ENCODE measurements at places on chromosomes 1 and 21.

GRCh38 chr1:2441746-2442145 lies 29.4 kb upstream of the PEX10 start:
- no peaks in the 10 kb centered on the region for H3K36me3 ChIP-seq
- H3K27me3 ChIP-seq = peaks cover 8% of the 10 kb centered on the region
- no peak overlapping the region for H3K27ac ChIP-seq
- H3K4me1 ChIP-seq = no peaks in the 10 kb centered on the region
- H3K4me3 ChIP-seq = no peak overlapping the region
- DNase-seq = no peak

GRCh38 chr1:67189953-67190352 lies 23.7 kb downstream of the IL23R start:
- H3K27ac ChIP-seq = peak overlapping the region; percentile 39
- DNase-seq = no peak
- no peaks in the 10 kb centered on the region for H3K27me3 ChIP-seq
- H3K36me3 ChIP-seq = no peaks in the 10 kb centered on the region
- no peak overlapping the region for H3K4me3 ChIP-seq
- H3K4me1 ChIP-seq = peaks cover 9% of the 10 kb centered on the region

DNA sequence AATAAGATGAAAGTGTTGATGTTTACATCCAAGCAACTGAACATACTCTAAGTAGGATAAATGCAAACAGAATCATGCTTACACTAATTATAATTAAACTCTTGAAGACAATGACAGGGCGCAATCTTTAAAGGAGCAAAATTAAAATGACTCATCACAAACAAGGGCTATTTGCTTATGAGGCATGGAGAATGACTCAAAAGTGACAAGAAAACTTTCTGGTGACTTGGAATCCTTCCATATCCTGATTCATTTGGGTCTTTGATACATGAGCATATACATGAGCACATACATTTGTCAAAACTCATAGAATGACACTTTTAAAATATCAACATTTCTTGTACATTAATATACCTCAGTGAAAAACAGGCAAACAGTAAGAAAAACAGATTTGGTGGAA lies 1632.3 kb downstream of the KCNT2 start:
- no peaks in the 10 kb centered on the region for H3K36me3 ChIP-seq
- no peaks in the 10 kb centered on the region for H3K4me1 ChIP-seq
- H3K27ac ChIP-seq = no peak overlapping the region
- DNase-seq = no peak
- H3K4me3 ChIP-seq = no peak overlapping the region

DNA sequence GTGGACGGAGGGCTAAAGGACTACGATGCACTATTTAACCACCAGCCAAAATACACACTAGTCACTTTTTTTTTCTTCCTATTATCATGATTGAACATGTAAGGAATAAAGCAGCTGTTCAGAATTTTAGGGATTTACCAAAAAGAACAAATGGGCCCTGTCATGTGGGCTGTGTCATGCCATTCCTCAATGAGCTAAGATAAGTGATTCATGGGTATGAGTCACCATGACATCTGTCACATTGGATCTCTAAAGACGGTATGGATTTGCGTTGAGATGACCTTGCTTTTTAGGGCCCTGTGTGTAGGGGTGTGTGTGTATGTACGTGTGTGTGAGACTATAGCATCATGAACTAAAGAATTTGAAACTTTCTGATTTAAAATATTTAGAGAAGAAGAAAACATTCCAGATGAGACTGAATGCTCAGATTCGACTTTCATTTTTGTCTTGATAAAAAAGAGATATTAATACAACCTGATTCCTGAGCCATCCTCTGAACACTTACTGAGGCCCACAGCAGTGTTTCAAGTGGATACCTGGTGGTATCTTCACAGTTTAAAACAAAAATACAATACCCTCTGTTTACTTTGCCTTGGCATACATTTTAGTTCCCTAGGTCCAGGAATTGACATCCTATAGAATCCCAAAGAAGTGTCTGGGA lies 246.1 kb upstream of the DUSP10 start:
- H3K4me1 ChIP-seq = peaks cover 26% of the 10 kb centered on the region
- DNase-seq = no peak
- H3K27ac ChIP-seq = no peak overlapping the region
- H3K4me3 ChIP-seq = no peak overlapping the region
- peaks cover 6% of the 10 kb centered on the region for H3K36me3 ChIP-seq

DNA sequence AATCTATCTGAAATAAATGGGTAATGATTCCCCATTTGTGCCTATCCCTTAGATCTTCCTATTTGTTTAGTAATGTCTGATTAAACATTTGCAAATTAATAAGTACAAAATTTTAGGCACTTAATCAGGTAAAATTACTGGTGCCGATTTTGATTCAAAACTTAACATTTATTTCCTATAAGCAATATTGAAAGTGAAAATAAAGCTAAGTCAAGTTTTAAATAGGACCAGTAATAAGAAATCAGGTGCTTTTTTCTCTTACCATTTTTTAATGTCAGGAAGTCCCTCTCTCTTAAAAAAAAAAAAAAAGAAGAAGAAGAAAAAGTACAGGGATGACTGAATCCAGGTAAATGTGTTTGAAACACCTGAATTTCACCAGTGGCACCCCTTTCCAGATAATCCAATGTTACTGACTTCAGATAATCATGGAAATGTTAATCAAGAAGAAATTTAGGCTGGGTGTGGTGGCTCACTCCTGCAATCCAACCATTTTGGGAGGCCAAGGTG lies 836 bp upstream of the GBP4 start:
- peaks cover 37% of the 10 kb centered on the region for H3K36me3 ChIP-seq
- peaks cover 77% of the 10 kb centered on the region for H3K4me1 ChIP-seq
- H3K27me3 ChIP-seq = no peaks in the 10 kb centered on the region
- no peak for DNase-seq
- peak overlapping the region; percentile 86 for H3K4me3 ChIP-seq

DNA sequence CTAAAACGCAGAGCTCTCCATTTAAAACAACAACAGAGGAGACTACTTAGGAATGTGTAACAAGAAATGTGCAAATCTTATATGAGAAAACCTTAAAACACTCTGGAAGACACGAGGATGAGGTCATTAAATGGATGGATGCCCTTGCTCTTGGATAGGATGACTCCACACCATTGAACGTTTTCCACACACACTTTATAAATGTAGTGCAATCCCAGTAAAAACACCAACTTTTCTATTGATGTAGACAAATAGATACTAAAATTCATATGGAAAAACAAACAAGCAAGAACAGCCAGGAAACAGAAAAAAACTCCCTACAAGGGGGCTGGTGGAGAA lies 18.4 kb upstream of the COL6A1 start:
- H3K27ac ChIP-seq = no peak overlapping the region
- H3K4me1 ChIP-seq = no peaks in the 10 kb centered on the region
- no peak overlapping the region for H3K4me3 ChIP-seq
- no peak for DNase-seq
- H3K36me3 ChIP-seq = no peaks in the 10 kb centered on the region

GRCh38 chr21:32297449-32297848 lies 1.2 kb upstream of the MRAP start:
- H3K27ac ChIP-seq = no peak overlapping the region
- no peaks in the 10 kb centered on the region for H3K27me3 ChIP-seq
- H3K4me3 ChIP-seq = no peak overlapping the region
- DNase-seq = no peak
- H3K36me3 ChIP-seq = peaks cover 4% of the 10 kb centered on the region

DNA sequence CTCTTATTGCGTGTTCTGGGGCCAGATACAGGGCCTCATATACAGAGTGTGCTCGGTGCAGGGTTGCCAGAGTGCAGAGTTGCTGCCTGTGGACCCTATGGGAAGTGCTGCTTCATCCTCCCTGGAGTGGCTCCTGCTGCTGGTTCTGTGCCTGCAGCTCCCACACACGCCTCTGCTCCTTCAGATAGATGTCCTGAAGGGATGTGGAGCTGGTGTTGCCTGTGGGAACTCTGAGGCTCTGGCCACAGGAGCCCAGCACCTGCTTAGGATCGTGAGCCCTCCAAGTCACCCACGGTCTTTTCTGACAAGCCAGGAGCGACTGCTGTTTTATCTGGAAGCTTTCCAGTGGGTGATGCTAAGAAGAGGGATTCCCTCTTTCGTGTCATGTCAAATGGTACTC lies 120.5 kb downstream of the CAMTA1 start:
- H3K27me3 ChIP-seq = peaks cover 3% of the 10 kb centered on the region
- DNase-seq = no peak
- peaks cover 3% of the 10 kb centered on the region for H3K4me1 ChIP-seq
- H3K36me3 ChIP-seq = no peaks in the 10 kb centered on the region
- no peak overlapping the region for H3K4me3 ChIP-seq
- no peak overlapping the region for H3K27ac ChIP-seq

DNA sequence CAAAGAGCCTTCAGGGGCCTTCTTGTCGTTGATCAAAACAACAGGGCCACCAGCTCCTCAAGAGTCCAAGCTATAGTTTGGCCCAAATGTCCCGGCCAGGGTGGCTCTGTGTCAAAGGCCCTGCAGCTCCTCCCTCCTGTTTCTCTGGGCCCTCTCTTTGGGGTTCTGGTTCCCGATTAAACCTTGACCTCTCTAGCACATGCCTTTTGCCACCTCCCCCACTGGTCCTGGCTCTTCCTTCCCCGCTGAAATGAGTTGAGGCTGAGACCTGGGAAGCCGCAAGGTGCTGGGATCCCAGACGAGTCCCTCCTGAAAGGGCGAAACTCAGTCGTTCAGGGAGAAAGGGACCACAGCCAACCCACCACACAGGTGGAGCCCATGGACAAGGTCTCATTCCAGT lies 56.9 kb downstream of the CASZ1 start:
- H3K4me3 ChIP-seq = no peak overlapping the region
- H3K36me3 ChIP-seq = no peaks in the 10 kb centered on the region
- H3K27me3 ChIP-seq = peaks cover 6% of the 10 kb centered on the region
- DNase-seq = no peak
- no peaks in the 10 kb centered on the region for H3K4me1 ChIP-seq

GRCh38 chr1:58829866-58830265 lies 46.0 kb upstream of the JUN start:
- H3K36me3 ChIP-seq = peaks cover 21% of the 10 kb centered on the region
- H3K4me1 ChIP-seq = no peaks in the 10 kb centered on the region
- no peak overlapping the region for H3K4me3 ChIP-seq
- no peak overlapping the region for H3K27ac ChIP-seq
- no peaks in the 10 kb centered on the region for H3K27me3 ChIP-seq
- no peak for DNase-seq

DNA sequence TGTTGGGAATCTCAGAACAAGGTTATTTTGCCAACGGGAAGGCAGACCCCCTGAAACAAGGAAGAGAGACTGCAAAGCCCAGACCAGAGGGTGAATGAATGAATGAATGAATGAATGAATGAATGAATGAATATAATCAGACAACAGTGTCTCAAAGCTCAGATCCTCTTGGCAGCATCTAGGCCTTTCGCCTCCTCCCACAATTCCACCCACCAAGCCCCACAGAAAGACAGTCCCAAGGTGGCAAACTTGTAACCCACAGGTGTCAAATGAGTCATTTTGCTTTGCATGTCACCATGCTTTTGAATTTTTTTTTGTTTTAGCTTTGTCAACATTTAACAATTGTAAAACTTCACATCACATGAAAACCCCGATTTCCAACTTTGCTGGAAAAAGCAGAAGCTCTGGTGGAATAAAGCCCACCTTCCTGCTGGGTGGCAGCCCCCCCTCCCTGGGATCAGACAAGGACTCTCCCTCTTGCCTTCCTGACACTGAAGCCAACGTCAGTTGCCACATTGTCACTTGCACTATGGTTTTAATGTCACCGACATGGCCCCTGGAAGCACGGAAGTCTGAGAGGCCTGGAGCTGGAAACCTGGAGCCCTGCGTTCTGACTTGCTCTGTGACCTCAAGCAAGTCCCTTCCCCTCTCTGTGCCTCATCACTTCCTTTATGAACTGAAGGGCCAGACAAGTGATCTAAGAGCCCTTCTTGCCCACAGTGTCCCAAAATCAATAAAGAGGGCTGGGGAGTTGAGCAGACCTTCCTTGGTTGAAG lies 134.6 kb upstream of the RUNX3 start:
- no peak overlapping the region for H3K4me3 ChIP-seq
- no peak for DNase-seq
- peaks cover 10% of the 10 kb centered on the region for H3K4me1 ChIP-seq
- H3K27me3 ChIP-seq = peaks cover 11% of the 10 kb centered on the region
- no peaks in the 10 kb centered on the region for H3K36me3 ChIP-seq
- H3K27ac ChIP-seq = no peak overlapping the region

DNA sequence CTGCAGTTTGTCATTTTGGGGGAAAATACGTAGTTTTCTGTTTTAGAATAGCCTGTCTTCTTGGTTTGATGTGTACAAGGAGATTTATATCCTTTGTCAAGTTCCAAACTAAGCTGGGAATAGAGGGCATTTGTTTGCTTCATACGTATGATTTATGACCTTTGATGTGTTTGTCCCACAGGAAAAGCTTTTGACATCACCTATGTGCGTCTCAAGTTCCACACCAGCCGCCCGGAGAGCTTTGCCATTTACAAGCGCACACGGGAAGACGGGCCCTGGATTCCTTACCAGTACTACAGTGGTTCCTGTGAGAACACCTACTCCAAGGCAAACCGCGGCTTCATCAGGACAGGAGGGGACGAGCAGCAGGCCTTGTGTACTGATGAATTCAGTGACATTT lies 79.9 kb downstream of the LAMC1 start:
- H3K36me3 ChIP-seq = no peaks in the 10 kb centered on the region
- H3K4me1 ChIP-seq = no peaks in the 10 kb centered on the region
- no peak overlapping the region for H3K27ac ChIP-seq
- peaks cover 10% of the 10 kb centered on the region for H3K27me3 ChIP-seq

DNA sequence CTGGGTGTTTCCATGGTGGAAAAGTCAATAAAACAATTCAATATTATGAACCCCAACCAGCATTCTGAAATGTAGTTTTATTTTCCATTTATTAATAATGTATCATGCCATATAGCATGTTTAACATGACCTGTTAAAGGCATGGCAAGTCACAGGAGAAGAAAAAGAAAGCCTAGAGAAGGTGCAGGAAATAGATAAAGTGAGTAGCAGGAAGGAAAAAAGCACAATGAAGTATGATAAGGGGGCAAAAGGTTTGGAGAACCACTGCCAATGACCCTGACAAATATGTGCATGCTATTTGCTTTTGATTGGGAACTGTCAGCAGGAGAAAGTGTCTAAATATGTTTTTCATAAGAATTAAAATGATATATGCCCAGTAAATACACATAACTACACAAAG lies 85.6 kb downstream of the HMCN1 start:
- H3K4me3 ChIP-seq = no peak overlapping the region
- no peak overlapping the region for H3K27ac ChIP-seq
- no peaks in the 10 kb centered on the region for H3K4me1 ChIP-seq
- no peaks in the 10 kb centered on the region for H3K36me3 ChIP-seq

DNA sequence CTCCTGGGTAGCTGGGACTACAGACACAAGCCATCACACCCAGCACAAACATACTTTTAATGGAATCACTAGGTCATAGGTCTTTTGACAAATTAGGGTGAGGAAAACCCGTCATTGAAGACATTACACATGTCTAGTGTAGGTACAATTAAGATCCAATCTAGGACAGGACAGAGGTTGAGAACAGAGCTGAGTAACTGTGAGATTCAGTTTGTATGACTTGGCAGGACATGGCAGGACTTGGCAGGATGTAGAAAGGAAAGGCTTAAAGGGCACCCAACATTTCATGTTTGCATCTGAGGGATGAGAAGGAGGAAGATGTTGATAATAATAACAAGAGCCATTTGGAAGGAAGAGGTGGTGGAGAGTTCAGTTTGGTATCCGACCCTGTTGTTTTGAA lies 483.8 kb downstream of the PCP4 start:
- DNase-seq = no peak
- no peaks in the 10 kb centered on the region for H3K4me1 ChIP-seq
- H3K4me3 ChIP-seq = no peak overlapping the region
- H3K27me3 ChIP-seq = no peaks in the 10 kb centered on the region
- no peaks in the 10 kb centered on the region for H3K36me3 ChIP-seq

- peaks cover 53% of the 10 kb centered on the region for H3K4me1 ChIP-seq
- peak overlapping the region; percentile 67 for H3K27ac ChIP-seq
- H3K4me3 ChIP-seq = peak overlapping the region; percentile 46
- peaks cover 10% of the 10 kb centered on the region for H3K27me3 ChIP-seq
- DNase-seq = peak; percentile 50
Observed at GRCh38 chr1:101291562-101292380, 55.0 kb downstream of the S1PR1 start.

All from activated T-helper 2 cell treated with anti-CD3 and anti-CD28 coated beads, Interferon-gamma antibody, Interleukin-2, Interleukin-4, amounts not matched to agents 10 μg/mL and 5 μg/mL and 100 μg/mL, durations not matched to agents 14 hours and 24 hours and 36 hours (primary cell).